ENCODE measurements at places on chromosomes 13 and 19. TPM values are rescaled to one million over a fixed set of nuclear protein-coding genes. Genes with fewer than 3 reads are reported as not detected.

Gene IL17D
- polyA plus RNA-seq = 1.5 TPM

Gene EFNA2
- polyA plus RNA-seq = not detected

Gene ARHGAP35
- 27.9 TPM for polyA plus RNA-seq

Gene SIGLEC10
- not detected for polyA plus RNA-seq

Gene SMIM24
- not detected for polyA plus RNA-seq

Gene GSX1
- not detected for polyA plus RNA-seq

Gene TEX101
- not detected for polyA plus RNA-seq

Gene DNAAF3
- 0.18 TPM for polyA plus RNA-seq

Gene FARP1
- 199 TPM for polyA plus RNA-seq

Gene FCHO1
- 0.07 TPM for polyA plus RNA-seq

Gene ALOX5AP
- 0.25 TPM for polyA plus RNA-seq

Gene IFNL3
- not detected for polyA plus RNA-seq

Gene EDDM13
- polyA plus RNA-seq = not detected

Gene NOVA2
- 0.03 TPM for polyA plus RNA-seq

Gene CLDND2
- not detected for polyA plus RNA-seq

Gene PEG3
- 0.06 TPM for polyA plus RNA-seq

Gene NPHS1
- polyA plus RNA-seq = not detected

Gene FSD1
- polyA plus RNA-seq = 4.6 TPM

Gene TEX29
- 1.5 TPM for polyA plus RNA-seq

Gene SUGP2
- polyA plus RNA-seq = 29.2 TPM

Gene ADGRE1
- polyA plus RNA-seq = not detected

Gene PODNL1
- 3.5 TPM for polyA plus RNA-seq

Gene GNG7
- 0.27 TPM for polyA plus RNA-seq

Gene FFAR2
- polyA plus RNA-seq = not detected

Gene MAMSTR
- 1.8 TPM for polyA plus RNA-seq

Gene KIR2DL1
- polyA plus RNA-seq = not detected

Gene KLK14
- polyA plus RNA-seq = not detected

Gene CAPN12
- polyA plus RNA-seq = 0.20 TPM

Gene ZIK1
- polyA plus RNA-seq = 3.9 TPM

Gene AMH
- 0.03 TPM for polyA plus RNA-seq

Gene ZNF792
- polyA plus RNA-seq = 1.7 TPM

Gene ZNF154
- 1.8 TPM for polyA plus RNA-seq

Gene TTC9B
- not detected for polyA plus RNA-seq

Gene GIPR
- polyA plus RNA-seq = 0.25 TPM

Gene RFX1
- 2.4 TPM for polyA plus RNA-seq

Gene SLC6A16
- polyA plus RNA-seq = 0.08 TPM

Gene CNN1
- polyA plus RNA-seq = 24.0 TPM

Gene ATP7B
- 1.0 TPM for polyA plus RNA-seq

Gene RASAL3
- not detected for polyA plus RNA-seq
